ENCODE measurements at places on chromosomes 12 and 14.

GRCh38 chr12:116609319-116610114 is 50.3 kb downstream of the MAP1LC3B2 start:
- no peak for DNase-seq

GRCh38 chr12:802242-803120 is 50.1 kb downstream of the WNK1 start:
- DNase-seq = no peak

- DNase-seq = no peak
Observed at GRCh38 chr12:112252184-112252583, 126.8 kb downstream of the TRAFD1 start.

DNA sequence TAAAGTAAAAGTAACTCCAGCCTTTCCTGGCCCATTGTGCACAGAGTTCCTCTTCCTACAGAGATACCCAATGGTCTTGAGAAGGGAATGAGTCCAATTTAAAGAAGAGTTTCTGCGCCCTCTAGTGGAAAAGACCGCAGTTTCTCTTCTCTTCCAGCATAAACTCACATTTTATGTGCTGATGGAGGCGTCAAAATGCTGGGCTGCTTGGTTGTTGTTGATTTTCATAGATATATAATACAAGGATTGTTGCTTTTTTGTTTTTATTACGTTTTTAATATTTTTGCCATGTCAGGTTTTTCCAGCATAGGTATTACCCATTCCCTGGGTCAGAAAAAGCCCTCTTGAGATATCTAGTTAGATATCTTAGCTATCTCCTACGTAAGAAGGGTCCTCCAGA is 356.9 kb upstream of the STXBP6 start:
- peak; percentile 53 for DNase-seq

- no peak for DNase-seq
Observed at GRCh38 chr14:76904100-76904739, 78.0 kb downstream of the LRRC74A start.

DNA sequence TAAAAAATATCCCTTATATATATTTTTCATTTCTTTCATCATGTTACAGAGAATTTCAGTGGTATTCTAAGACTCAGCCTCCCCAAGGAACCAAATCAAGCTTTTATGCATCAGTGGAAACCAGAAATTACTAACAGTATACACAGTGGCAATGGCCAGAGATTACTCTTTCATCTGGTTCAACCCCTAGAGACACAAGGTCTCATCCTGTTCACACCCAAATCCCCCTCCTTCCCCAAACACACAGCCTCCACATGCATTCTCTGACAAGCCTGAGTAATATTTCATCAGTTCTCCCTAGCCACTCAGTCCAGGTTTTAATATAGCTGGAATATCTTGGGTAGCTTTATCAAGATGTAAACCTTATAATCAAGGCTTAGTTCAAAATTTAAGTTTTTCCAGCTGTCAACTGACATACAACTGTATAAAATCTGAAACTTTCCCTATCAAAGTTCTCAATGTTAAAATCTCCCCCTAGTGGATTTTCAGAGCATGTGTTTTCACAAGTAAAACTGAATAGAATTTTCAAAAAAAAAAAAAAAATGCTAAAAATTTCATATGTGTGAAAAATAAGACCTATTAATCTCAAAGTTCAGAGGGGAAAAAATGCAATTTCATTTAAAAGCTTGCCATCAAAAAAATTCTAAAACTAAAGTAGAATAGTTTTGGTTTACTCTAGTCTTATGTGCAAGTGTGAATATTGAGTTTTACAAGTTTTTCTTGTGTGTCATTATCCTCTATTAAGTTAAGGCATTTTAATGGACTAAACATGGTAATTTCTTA is 10.5 kb upstream of the SSTR1 start:
- peak; percentile 9 for DNase-seq
